ENCODE measurements at places on chromosomes 2 and 18.
A peak's percentile ranks its signal among the peaks of the same experiment; 100 is the strongest.

DNA sequence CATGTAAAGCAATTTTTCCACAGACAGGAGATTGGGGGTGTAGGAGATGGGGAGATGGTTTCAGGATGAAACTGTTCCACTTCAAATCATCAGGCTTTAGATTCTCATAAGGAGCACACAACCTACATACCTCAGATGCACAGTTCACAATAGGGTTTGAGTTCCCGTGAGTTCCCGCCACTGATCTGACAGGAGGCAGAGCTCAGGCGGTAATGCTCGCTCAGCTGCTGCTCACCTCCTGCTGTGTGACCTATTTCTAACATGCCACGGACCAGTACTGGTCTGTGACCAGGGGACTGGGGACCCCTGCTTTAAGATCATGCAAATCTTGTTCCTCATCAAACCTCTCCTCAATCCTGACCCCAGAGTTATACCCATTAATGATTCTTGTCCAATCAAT lies 70.1 kb downstream of the RPE start:
- DNase-seq, result no peak

DNA sequence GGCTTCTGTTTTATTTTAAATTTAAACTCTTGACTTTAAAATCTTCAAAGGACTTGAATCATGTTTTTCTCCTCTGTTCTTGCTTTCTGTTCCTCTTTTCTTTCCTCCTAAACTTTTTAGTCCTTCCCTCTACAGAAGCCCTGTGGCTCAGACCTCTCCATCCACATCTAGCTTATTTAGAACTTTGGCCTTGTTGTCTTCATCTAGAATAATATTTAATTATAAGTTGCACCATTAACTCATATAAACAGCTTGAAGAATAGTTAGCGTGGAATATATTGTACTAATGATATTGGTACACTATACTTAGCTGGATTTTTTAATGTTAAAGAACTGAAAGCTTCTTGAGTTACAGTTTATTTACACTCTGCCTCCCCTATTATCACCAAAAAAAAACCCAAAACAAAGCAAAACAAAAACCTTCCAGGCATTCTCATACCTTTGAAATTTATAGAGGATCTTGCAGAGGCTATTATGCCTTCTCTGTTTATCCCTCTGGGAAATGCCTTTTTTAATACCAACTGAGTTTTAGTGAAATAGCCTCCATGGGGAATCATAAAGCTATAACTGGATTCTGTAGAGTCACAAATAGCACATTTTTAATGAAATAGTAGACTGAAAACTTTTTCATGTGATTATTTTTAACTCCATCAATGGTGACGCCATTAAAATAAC lies 9.2 kb upstream of the CCDC141 start:
- no peak for DNase-seq

DNA sequence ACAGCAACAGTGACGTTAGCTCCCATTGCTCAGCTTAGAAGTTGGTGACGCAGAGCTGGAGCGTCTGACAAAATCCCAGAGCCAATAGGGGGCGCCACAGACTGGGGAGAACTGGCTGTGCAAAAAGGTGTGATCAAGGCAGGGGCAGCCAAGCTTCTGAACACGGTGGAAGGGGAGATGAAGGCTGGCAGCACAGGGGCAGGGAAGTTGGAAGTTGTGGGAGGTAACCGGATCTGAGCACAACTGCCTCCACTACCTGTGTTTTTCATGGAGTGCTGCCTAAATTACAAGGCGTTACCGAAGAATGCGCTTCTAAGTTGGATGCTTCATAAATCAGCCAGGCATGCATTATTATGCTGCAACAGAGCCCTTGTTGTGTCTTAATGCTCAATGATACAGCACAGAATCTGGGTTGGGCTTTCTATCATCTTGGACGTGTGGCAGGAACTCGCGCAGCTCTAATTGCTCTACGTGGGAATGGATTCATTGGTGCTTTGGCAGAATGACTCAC lies 370.0 kb downstream of the SLC4A3 start:
- peak; percentile 84 for DNase-seq

- no peak for DNase-seq
These were observed 31.3 kb downstream of the COLEC12 start for GRCh38 chr18:468955-469790.

- DNase-seq, result no peak
These were observed 251.2 kb downstream of the ACKR3 start for GRCh38 chr2:236820763-236821344.

- DNase-seq, result no peak
These were observed 213.7 kb downstream of the TSN start for GRCh38 chr2:121969166-121969565.

GRCh38 chr2:220434385-220434784 lies 807.0 kb downstream of the SLC4A3 start:
- DNase-seq, result peak; percentile 44

DNA sequence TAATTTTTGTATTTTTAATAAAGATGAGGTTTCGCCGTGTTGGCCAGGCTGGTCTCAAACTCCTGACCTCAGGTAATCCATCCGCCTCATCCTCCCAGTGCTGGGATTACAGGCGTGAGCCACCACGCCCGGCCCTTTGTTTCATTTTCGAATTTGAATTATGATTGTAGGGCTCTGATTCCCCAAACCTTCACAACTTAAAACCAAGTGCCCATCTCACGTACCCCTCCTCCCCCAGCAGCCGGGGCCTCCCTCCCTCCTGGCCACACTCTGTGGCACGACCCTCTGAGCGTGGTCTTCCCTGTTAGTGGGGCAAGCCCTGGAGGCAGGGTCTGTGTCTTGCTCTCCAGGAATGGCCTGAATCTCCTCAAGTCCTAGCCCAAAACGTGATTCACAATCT lies 166.5 kb downstream of the ASB1 start:
- no peak for DNase-seq

DNA sequence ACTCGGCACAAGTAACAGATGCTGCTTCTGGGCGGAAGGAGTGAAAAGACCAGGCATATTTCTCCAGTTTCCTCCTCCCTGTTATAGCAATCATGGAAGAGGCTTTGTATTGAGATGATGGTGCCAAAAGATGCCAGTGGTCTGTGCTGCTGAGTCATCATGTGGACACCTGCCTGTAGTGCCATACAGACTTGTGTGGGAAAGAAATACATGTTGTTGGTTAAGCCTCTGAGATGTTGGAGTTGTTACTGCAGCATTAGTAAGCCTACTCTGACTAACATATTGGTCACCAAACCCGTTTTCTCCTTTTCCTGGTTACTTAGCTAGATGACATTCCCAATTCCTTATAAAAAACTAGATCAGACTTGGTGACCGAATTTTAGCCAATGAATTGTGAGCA lies 356.9 kb downstream of the ZNF521 start:
- peak; percentile 88 for DNase-seq

DNA sequence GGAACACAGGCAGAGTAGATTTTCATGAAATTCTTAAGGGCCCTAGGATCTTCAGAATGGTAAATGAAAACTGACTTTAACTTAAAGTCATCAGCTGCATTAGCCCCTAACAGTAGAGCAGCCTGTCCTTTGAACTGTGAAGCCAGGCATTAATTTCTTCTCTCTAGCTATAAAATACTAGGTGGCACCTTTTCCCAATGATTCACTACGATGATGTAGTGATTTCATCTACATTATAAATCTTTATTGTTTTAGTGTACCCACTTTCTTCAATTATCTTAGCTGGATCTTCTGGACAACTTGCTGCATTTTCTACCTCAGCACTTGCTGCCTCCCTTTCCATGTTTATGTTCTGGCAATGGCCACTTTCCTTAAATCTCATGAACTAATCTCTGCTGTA lies 290.5 kb downstream of the NOL4 start:
- no peak for DNase-seq

- peak; percentile 85 for DNase-seq
These were observed 125.6 kb upstream of the DLX2 start for GRCh38 chr2:172228177-172228808.

DNA sequence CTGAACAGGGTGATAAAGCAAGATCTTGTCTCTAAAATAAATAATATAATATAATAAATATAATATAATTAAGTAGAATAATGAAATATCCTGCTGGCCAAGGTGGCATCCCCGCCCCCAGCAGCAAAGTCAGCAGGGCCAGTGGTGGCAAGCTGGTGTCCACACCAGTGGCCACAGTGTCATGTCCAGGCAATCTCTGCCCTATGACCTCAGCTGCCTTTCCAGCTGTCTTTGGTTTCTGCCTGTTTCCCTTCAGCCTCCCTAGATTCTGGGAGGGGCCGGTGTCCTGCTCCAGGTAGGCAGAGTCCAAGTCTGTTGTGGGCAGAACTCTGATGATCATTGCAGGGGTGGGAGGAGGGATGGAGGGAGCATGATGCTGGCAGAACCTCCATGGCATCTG lies 16.2 kb upstream of the STEAP3 start:
- no peak for DNase-seq

- DNase-seq, result no peak
These were observed 180.2 kb downstream of the ANAPC1 start for GRCh38 chr2:111703759-111704158.

- DNase-seq, result no peak
These were observed 1146.6 kb downstream of the RPIA start for GRCh38 chr2:89837962-89838625.

GRCh38 chr2:100876231-100876860 lies 56.4 kb downstream of the NPAS2 start:
- DNase-seq, result no peak

DNA sequence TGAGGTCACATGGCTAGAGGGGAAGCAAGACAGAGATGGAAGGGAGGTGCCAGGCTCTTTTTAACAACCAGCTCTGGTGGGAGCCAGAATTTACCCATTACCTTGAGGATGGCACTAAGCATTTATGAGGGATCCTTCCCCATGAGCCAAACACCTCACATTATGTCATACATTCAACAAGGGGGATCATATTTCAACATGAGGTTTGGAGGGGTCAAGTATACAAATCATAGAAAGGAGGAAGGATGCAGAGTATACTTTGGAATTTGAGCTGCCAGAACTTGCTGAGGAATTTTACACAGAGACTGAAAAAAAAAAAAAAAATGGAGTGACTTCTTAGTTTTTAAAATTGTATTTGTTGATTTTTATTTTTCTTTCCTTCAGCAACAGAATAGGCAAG lies 891.4 kb downstream of the CCDC85A start:
- peak; percentile 54 for DNase-seq

- no peak for DNase-seq
These were observed 39.1 kb downstream of the DIPK1C start for GRCh38 chr18:74418023-74418422.

- DNase-seq, result no peak
These were observed 104.7 kb upstream of the CD302 start for GRCh38 chr2:159902722-159903121.

DNA sequence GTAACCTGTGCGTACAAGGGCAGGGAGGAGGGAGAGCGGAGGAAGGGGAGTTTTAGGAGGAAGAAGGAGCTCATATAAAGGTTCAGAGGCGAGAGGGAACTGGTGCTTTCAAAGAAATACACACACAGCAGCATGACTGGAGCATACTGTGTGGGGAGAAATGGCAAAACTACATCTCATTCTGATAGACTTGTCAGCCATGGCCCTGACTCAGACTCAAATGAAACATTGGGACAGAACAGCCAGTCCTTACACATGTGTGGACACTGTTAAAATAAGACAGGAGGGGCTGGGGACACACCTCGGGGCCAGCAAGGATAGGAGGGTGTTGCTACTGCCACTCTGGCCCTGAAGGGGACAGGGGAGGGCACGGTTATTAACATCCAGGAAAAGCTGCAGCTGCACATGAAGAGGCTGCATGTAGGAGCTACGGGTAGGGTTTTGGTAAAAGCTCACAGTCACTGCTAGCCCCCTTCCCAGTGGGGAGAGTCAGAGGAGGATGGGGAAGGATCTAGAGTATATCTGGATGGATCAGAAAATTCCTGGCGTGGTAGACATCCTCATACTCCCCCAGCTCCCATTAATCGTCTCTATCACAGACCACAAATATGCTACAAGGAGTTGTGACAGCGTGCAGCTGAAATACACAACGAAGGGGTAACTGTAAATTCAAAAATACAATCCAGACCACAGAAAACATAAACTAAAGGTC lies 110.5 kb downstream of the GATA6 start:
- no peak for DNase-seq

- DNase-seq, result peak; percentile 88
These were observed 169.8 kb downstream of the MREG start for GRCh38 chr2:215843579-215843978.

DNA sequence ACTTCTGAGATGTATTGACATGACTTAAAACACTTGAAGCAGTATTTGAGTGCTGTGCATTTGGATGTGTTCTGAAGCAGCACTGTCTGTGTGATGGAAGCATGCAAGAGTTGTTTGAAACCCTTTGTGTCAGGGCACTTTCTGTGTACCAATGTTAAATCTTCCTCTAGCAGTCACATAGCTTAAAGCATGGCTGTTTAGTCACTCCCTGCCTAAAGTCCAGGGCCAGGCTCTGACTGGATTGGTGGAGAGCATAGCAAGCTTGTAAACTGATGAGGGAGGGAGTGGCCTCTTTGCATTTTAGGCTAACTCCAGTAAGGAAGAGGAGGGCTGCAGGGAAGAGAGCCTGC lies 73.5 kb downstream of the MYO1B start:
- DNase-seq, result no peak

DNA sequence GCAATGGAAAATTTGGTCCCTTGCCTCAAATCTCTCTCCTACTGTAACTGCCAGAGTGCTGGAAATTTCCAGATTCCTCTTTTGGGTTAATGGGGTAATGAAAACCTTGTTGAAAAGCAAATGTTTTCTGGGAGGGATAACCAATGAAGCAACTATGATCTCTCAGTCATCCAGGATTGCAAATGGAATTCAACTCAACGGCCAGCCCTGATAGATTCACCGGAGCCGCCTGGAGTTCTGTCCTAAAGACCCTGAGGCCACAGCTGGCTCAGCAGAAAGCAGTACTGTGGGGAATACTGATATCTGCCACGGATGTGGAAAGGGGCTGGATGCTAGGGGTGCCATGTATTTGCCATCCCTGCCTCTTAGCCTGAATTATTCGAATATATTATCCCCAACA lies 167.8 kb downstream of the NRP2 start:
- DNase-seq, result no peak

- peak; percentile 17 for DNase-seq
These were observed 69.2 kb downstream of the EHBP1 start for GRCh38 chr2:62774555-62775366.

- no peak for DNase-seq
These were observed 112.5 kb upstream of the CREB1 start for GRCh38 chr2:207417301-207417718.

DNA sequence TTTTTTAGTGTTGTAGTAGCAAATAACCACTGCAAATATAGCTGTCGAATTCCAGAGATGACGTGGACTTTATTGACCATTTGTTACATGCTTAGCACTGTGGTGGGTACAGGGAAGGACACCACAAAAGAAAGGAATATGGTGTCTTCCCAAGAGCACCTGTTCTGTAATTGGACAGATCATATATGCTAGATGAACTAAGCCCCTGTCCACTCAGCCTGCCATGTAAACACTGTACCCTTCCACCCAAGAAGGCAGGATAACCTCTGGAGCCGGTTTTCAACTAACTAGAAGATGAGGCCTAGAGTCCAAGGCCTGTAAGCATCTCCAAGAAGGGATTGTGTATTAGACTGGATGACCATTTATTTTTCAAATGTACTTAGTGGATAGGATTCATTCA lies 44.1 kb downstream of the COX7A2L start:
- no peak for DNase-seq

DNA sequence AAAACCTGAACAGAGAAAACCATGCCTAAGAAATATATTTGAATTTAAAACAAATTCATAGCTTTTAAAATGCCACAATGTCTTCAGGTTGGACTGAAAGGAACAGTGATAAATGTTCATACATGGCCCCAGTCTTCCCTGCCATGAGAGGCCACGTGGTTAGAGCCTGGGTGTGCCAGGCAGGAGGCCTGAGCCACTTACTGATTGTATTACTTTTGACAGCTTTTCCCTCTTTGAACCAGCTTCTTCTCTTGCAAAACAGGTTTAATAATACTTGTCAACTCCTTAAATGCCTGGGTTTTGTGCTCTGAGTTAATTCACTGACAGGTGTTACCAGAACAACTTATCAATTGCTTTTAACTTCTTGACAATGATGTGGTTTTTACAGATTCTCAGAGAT lies 27.0 kb downstream of the RBKS start:
- DNase-seq, result no peak

Measured in foreskin keratinocyte (primary cell).